ENCODE measurements at places on chromosomes 7 and 10. TPM values are rescaled to one million over a fixed set of nuclear protein-coding genes. Genes with fewer than 3 reads are reported as not detected.
A peak's percentile ranks its signal among the peaks of the same experiment; 100 is the strongest.

SH2D4B gene
- not detected for total RNA-seq

PNLIPRP1 gene
- total RNA-seq = not detected

MRLN gene
- not detected for total RNA-seq

GRID2IP gene
- not detected for total RNA-seq

CHST3 gene
- 18.0 TPM for total RNA-seq

- no peak for DNase-seq
Observed at GRCh38 chr10:126481181-126481580, 92.9 kb upstream of the ADAM12 start.

DNA sequence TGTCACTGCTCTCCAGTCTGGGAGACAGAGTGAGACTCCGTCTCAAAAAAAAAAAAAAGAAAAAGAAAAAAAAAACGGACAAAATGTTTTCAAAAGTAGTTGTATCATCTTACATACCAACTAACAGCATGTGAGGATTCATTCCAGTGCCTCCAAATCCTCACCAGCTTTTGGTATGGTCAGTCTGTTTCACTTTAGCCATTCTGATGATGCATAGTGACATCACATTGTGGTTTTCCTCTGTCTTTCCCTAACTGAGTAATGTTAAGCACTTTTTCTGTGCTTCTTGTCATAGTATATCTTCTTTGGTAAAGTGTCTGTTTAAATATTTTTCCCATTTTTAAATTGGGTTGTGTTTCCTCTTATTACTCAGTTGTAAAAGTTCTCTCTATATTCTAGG lies 251.4 kb upstream of the CTBP2 start:
- DNase-seq = no peak

DNA sequence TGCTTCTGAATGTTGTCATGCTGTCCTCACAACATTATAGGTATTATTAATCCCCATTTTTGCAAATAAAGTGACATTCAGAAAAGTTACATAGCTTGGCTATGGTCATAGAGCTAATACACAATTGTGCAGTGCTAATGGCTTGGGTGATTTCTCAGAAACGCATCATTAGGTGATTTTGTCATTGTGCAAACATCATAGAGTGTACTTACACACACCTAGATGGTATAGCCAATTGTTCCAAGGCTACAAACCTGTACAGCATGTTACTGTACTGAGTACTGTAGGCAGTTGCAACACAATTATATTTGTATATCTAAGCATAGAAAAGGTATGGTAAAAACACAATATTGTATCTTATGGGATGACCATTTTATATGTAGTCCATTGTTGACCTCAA lies 91.0 kb downstream of the BTAF1 start:
- no peak for DNase-seq

- DNase-seq = peak; percentile 87
Observed at GRCh38 chr10:73785211-73785720, at the start of gene ZSWIM8. TSS of gene ZSWIM8 (plus strand) at chr10:73785606. CDS start at chr10:73785879, 273 bp downstream.

DNA sequence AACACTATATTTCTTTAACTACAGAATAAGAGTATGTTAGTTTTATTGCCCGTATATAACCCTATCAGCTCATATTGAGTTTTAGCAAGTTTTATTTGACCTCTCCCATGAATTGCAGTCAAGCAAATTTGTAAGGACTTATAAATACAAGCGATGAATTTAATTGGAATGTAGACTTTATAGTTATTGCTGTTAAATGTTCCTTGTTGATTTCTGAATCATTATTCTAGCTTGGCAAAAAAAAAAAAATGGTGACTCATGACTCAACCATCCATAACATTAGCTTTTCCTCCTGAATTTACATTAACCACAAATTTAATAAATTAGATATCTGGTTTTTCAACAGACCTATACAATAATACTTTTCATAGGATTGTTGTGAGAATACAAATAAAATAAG lies 334.0 kb upstream of the LRRTM3 start:
- no peak for DNase-seq

DNA sequence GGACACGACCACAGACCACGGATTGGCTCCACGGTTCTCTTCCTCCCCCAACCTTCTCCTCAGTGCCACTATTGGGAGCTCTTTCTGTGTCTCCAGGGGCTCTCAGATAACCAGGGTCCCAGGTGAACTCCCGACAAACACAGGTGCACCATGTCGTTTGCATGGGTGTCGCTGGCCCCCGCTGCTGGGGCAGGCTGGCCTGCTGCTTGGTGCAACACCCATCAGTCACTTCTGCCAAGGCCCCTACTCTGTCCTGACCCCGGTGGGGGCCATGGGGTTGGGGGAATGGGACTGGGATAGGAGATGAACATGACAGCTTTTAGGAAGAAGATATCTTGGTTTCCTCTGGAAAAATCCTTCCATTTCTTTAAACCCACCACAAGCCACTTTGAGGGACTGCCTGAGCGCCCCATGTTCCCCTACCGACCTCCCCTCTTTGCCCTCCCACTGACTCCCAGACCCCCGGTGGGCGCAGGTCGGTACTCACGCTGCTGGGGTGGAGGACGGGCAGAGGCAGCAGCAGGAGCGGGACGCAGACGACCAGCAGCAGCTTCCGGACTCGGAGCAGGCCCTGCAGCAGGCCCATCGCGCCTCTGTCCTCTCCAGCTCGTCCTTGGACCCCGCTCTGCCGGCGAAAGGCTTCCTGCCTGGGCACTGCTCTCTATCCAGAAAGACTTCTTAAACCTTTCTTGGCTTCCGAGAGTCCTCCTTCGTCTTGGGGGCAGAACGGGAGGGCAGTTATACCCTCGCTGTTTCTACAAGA lies 894 bp downstream of the SLC13A4 start:
- no peak for DNase-seq

DNA sequence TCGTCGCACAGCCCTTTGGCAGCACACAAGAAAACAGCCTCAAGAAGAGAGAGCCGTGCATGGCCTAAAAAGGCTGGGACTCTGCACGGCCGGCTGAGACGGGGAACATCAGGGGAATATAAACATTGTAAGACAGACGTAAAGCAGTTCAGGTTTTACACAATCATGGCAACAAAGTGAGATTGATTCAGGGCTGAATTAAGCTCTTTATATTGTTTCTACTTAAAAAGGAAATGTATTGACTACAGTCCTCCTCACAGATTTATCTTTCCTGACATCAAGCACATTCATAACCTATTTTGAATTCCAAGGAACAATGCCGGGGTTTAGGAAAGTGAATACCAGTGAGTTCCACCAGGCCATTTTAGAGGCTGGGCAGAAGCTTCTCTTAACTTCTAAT lies 25.2 kb downstream of the SORBS1 start:
- DNase-seq = no peak

GRCh38 chr7:12066004-12066403 lies 145.1 kb upstream of the TMEM106B start:
- DNase-seq = no peak

GRCh38 chr7:97454636-97455035 lies 277.2 kb upstream of the TAC1 start:
- no peak for DNase-seq

Data from left ventricle myocardium inferior (tissue), 1 donor.